Thyroid gland (tissue), 4 donors: ENCODE measurements at places on chromosomes 2 and 18.

DNA sequence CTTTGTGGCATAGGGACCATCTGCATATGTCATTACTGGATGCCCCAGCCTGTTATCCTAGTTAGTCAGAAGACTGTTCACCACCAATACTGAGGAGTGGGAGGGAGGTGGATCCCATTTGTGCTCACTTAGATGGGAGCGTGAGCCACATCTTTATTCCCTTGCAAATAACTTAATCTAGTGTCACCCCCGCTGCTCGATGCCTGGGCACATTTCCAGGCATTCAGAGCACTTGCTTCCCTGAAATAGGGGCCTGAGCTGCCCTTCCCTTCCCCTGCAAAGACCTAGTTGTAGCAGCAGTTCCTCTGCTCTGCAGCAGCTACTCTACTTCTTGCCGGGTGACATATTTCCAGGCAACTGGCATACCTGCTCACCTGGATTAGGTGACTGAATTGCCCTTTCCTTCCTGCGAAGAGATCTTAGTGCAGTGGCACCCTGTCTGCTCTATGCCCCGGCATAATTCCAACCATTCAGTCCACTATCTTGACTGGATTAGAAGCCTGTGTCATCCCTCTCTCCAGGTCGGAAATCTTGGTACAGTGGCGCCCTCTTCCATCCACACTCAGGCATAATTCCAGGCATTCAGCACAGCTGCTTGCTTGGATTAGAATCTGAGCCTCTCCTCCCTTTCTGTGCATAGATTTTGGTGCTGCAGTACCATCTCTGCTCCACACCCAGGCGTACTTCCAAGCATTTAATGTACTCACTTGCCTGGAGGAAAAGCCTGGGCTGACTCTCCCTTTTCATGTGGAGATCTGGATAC is 1389.1 kb upstream of the TMEFF2 start:
- no peak for DNase-seq

DNA sequence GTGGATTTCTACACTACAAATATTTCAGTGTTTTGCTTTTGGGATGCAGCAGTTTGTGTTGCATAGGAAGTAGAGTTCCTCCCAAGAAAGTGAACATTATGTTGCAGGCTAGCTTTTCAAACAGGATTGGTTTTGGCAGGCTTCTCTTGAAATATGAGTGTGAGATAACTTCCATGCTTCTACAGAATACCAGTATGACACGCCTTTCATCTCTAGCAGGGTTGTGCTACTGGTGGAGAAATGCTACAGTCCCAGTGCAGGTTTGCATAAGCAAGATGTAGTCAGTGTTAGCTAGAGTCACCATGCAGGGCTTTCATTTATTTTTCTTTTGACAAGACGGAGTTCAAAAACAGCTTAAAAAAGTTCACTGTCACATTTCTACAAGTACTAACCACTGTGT is 17.1 kb upstream of the CAVIN2 start:
- DNase-seq = no peak

DNA sequence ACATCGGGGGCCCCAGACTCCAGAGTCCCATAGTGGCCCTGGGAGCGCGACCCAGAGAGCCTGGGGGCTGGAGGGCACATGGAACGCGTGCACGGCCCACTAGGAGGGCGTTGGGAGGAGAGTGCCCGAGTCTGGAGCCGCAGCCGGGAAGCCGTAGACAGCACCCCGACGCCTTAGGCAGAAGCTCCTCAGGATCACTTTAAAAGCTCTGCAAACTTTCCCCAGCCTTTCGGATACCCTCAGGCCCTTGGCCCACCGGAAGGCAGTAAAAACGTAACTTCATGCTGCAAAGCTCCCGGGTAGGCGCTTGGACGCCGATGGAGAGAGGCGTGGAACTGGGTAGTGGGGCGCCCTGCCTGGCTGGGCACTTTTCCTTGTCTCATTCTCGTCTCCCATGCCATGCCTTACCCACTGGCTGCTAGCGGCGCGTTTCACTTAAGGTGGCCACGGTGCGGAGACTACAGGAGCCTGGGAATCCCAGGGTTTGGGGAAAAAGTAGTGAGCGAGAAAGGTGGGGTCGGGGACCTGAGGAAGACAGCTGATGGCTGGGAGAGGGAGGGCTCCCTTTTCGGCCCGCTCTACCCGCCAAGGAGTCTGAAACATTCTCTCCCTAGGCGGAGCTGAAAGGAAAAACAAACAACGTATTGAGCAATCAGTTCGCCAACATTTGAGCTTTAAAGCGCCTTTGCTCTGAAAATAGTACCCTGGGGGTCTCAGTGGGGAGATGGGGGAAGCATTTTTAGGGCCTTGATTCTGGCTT is 141.8 kb downstream of the MEIS1 start:
- no peak for DNase-seq

- no peak for DNase-seq
Observed at GRCh38 chr2:151403914-151404313, 5.8 kb upstream of the RIF1 start.
